Stimulated activated CD4-positive, alpha-beta T cell treated with anti-CD3 and anti-CD28 coated beads, Interleukin-1b, Interleukin-23, amount 100 ng/mL, for 4 hours (primary cell): ENCODE measurements at places on chromosomes 7 and 10.

DNA sequence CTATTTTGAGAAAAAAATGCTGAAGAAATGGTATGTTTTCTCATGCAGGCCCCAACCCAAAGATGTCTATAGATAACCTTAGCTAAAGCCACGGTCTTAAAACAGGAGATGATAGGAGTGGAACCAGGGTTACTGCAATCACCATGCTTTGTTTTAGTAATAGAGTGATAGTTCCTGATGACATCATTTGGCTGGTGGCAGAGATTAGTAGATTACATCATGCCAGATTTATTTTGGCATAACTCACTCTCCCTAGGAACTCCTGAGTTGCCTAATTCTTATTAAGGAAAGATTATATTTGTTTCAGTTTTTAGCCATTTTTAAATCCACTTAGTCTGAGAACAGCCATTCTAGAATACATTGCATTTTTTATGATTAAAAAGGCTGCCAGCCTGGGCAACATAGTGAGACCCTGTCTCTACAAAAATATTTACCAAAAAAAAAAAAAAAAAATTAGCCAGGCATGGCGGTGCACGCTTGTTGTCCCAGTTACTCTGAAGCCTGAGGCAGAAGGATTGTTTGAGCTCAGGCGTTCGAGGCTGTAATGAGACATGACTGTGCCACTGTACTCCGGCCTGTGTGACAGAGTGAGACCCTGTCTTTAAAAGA, 17.8 kb downstream of the ENO4 start:
- no peak for DNase-seq

GRCh38 chr7:75729851-75730274, 8.9 kb downstream of the HIP1 start:
- DNase-seq = no peak

GRCh38 chr7:71488308-71488707, 356.4 kb downstream of the GALNT17 start:
- no peak for DNase-seq

DNA sequence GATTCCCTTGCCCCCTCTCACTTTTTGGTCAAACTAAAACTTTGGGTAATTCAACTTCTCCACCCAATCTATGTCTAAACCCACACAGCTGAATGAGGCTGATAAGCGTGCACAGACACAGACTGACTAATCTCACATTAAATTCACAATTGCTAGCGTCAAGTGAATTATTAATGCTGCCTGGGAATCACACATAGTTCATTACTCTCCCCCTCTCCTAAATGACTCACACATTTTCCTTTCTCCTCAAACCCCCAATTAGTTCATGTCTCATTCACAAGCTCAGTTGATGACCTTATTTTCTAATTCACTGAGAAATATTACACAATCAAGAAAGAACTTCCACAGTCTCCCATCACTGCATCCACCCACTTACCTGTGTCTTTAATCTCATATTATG, 14.5 kb downstream of the KLF14 start:
- no peak for DNase-seq

DNA sequence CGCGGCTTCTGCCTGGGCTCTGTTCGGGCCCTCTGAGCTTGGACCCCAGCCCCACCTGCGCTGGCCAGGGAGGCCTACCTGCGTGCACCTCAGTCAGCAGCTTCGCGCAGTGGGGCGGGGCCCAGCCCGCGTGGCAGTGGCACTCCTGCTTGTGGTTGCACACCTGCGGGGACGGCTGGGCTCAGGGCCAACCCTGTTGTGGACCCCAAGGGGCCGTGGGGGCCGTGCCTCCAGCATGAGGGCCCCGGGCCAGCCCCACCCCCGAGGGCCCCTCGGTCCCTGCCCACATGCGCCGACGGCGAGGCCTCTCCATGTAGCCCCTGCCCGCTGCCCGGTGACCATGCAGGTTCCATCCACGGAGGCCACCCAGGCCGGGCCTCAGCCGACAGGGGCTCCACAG, 7.3 kb downstream of the ADAM8 start:
- no peak for DNase-seq
